K562 (cell line): ENCODE measurements at places on chromosomes 6 and 20.
A peak's percentile ranks its signal among the peaks of the same experiment; 100 is the strongest.

DNA sequence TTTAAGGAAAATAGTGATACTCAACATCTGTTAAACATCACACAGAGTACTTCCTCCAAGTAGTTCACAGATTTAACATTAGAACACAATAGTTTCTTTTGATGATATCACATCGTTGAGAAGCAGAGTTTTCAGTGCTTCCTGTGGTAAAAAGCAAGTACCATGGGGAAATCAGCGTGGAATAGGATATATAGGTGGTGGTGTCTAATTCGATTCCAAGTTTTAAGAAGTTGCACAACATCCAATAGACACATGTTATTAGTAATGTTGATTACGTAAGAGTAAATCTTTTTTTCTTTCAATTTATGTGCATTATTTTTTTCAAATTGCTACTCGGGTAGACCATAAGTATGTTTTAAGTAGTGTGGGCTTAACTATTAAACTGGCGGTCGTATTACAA lies 360.7 kb downstream of the NKAIN2 start:
- DNase-seq = no peak

- DNase-seq = peak; percentile 61
Observed at GRCh38 chr20:38649275-38649891, 47.8 kb downstream of the ARHGAP40 start.

DNA sequence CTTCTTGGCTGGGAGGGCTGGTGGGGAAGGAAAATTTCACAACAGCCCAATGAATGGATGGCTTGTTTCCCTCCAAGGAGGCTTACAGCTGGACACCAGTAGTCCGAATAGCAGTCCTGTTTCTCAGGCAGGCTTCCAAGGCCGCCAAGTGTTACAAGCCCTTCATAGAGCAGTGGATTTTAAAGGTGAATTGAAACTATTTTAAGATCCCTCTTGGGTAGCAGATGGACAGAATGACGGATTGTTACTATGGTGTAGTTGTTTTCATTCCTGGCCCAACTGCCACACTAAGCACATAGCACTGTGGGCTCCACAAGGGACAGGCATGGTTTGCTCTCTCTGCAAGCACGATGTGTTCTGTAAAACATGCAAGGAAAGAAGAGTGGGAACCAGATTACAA lies 203.3 kb upstream of the TAB2 start:
- DNase-seq = peak; percentile 5

DNA sequence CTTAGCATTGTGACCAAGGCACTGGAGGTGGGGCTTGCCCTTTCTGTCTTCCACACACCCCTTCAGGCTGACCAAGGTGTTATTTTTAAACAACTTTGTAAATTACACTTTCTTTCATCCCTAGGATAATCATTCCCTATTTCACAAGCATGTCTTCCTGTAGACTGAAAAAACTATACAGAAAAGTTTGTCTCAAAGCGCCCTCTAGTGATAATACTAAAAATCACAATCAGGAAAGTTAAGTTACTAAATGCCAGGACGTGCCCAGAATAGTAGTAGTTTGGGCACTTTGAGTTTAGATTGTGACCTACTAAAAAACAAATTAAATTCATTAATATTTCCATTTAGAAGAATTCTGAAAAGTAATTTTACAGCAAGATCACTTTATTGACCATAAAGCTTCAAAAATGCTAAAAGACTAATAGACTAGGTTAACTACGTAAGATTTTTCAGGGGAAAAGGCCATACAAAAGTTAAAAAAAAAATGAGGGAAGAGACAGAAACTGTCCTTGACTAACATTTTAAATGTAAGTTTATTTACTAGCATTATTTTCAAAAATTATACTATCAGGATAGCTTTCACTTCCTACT lies 123.3 kb upstream of the DUSP22 start:
- peak; percentile 49 for DNase-seq

DNA sequence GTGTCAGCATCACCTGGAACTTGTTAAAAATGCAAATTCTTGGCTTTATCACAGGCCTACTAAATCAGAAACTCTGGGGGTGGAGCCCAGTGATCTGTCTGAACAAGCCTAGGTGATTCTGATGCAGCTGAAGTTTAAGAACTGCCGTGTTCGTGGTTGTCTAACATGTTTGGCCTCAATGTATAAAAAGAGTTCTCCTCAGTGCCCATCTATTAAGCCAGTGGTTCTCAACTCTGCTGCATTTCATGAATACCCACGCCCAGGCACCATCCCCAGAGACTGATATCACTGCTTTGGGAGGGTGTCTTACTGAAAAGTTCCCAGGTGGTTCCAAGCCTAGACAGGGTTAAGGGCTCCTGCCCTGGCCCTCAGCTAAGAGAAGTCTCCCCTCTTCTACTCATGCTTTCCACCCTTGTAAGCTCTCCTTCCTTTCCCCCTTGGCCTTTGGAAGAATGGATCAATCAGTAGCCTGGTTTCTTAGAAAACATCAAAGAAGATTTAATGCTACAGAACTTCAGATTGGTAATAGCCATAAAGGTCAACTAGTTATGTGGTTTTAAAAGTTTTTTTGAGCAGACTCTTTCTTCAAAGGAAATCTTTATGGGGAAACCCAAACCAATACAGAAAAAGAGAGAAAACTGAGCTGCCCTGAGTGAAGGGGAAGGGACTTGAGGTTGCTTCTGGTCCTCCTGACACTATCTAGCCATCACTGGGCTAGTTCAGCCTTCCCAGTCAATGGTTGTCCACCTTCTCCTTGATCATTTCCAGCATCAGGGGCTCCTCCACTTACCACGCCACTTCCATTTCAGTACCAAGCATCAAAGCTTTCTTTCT lies 38.9 kb upstream of the TNFAIP3 start:
- no peak for DNase-seq

DNA sequence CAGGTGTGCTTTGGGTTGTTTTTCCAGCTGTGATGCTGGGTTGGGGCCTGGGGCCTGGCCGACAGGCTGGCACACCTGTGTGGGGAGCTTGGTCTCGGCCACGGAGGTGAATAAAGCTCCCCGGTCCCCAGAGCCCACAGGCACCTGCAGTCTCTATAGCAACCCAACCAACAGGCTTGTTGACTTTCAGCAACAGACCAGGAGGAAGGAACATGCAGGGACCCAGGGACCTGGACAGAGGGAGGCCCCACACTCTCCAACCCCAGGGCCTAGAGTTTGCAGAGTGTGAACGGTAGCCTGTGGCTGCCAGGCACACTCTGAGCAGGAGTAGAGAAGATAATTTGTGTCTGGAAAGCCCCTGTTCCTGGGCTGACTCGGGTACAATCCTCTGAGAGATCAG lies 14.6 kb upstream of the SYNJ2 start:
- DNase-seq = no peak

DNA sequence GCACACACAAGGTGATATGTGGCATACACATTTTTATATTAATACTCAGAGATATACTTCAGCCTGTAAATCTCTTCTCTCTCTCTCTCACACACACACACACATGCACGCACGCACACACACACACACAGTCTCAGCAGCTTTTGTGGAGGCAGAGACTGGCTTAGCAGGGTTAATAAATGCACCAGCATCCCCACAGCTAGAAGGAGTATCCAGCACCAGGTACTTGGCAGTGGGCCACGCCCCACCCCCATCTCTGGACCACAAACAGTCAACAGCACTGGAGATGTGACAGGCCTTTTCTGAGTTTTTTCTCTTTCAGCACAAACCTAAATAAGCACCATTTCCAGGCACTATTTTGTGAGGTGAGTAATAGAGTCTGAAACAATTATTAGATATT lies 47.3 kb upstream of the LRFN2 start:
- no peak for DNase-seq

DNA sequence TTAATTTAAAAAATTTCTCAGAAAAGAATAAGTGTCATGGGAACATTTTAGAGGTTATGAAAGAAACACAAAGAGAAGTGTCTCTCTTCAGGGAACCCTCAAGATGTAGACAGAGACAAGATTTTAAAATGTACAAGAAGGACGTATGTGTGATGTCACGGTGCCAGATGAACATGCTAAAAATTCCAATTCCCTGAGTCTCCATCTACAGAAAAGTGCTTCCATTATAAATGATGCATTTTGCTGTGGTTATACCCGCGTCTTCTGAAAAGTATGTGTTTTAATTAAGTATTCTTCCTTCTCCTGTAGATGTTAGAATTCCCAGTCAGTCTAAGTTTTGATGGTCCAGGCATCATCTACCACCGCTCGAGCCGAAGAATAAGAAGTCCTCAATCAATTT lies 489.1 kb downstream of the PREX1 start:
- DNase-seq = no peak

GRCh38 chr20:3740615-3741301 lies 8.3 kb downstream of the HSPA12B start:
- DNase-seq = no peak

DNA sequence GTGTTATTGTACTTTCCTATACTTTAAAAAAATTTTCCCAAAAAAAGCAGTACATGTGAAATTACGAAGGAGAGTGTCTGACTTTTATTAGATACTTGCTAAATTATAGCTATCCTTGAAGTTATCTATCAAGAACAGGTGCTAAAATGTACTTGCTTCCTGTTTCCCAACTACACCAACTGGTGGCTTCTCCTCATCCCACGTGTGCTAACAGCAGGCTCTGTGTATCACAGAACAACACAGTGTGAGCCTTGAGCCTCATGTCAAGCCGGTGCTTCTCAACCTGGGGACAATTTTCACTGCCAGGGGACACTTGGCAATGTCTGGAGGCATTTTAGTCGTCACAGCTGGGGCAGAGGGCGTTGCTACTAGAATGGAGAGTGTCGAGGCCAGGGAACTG lies 36.2 kb upstream of the CDYL start:
- DNase-seq = peak; percentile 41

GRCh38 chr6:90285611-90286381 lies 10.8 kb downstream of the BACH2 start:
- peak; percentile 45 for DNase-seq

DNA sequence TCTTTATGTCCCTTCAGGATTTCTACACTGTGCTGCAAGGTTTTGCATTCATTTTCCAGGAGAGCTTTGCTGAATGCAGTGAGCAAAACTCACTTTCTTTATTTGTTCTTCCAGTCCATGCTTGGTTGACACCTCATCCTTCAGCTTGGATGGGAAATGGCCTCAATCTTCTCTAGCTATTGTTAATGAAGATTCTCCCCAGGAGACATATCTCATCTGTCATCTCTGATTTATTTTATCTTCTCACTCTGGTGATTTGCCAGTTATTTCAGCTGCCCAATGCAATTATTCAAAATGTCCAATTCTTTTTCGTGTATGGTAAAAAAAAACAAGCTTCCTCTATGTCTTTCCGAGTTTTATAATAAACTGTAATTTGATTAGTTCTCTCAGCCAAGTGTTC lies 77.9 kb upstream of the PAK5 start:
- DNase-seq = no peak

- DNase-seq = no peak
Observed at GRCh38 chr20:4812641-4813075, 90.9 kb downstream of the PRND start.

DNA sequence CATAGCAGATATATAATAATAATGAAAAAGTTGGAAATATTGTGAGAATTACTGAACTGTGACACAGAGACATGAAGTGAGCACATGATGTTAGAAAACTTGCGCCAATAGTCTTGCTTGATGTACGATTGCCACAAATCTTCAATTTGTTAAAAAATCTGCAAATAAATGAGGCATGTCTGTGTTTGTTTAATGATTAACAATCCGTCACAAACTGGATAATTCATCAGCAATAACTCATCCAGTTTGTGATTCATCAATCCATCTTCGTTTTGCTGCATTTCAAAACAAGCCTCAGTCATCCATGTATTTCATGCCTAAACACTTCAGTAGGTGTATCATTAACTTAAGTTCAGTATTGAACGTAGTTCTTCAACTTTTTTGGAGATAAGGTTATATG lies 25.5 kb upstream of the SMIM26 start:
- DNase-seq = no peak

GRCh38 chr6:16184129-16184528 lies 54.3 kb upstream of the GMPR start:
- peak; percentile 20 for DNase-seq

DNA sequence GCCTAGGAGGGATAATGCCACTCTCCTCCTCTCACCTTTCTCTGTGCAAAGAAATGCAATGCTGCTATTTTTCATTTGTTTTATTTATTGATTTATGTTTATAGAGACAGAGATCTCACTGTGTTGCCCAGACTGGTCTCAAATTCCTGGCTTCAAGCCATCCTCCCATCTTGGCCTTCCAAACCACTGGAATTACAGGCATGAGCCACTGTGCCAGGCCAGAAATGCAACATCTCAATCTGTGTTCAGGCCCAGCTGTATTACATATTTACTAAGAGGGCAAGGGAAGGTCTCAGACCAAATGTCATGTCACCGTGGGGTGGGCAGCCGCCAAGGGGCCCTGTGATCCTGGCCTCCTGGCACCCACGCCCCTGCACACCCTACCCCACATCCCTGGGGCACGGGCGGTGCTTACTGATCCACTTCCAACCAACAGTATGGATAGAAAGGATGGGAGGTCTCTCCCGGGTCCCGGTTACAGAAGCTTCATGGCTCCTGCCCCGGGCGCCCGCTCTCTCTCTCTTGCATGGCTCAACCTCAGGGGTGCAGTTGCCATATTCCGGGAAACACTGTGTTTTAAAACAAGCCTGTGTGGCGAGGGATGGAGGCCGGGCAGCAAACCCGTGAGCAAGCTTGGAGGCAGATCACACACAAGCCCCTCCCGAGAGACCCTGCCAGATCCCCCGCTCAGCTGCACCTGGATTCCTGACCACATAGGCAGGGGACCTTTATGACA lies 111.8 kb downstream of the AGPAT4 start:
- no peak for DNase-seq

DNA sequence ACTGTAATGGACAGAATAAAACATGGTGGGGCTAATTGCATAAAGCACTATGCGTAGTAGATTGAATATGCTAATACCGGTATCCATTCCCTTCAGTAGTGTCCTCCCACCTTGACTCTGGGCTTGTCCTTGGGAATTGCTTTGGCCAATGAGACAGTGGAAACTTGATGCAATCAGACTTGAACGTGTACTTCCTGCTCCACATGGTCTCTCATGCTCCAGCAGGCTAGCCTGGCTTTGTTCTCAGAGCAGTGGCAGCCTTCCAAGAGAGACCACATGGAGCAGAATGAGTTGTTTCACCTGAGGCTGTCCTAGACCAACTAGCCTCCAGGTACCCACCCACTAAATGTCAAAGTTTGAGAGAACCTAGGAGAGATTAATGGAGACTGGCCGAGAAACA lies 37.0 kb upstream of the BTBD3 start:
- no peak for DNase-seq

GRCh38 chr6:14569394-14569793 lies 451.8 kb downstream of the CD83 start:
- DNase-seq = no peak
